ENCODE measurements at places on chromosomes 3 and 15.

DNA sequence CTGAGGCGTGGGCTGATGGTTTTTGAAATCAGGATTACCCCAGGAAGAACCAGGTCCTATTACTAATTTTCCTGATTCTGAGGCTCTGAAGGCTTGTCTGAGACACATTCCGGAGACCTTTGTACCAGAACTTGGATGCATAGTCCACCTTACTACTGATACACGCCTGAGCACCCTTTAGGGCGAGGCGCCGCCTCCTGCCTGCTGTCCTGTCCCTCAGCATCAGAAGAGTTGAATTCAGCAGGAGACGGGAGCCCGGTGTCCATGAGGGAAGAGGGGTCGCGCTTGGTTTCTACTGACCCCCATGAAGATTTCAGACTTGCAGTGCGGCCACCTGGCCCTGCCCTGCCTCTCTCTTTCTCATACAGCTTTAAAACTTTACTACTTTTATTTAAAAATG, 49.9 kb downstream of the KLF13 start:
- no peak for DNase-seq

DNA sequence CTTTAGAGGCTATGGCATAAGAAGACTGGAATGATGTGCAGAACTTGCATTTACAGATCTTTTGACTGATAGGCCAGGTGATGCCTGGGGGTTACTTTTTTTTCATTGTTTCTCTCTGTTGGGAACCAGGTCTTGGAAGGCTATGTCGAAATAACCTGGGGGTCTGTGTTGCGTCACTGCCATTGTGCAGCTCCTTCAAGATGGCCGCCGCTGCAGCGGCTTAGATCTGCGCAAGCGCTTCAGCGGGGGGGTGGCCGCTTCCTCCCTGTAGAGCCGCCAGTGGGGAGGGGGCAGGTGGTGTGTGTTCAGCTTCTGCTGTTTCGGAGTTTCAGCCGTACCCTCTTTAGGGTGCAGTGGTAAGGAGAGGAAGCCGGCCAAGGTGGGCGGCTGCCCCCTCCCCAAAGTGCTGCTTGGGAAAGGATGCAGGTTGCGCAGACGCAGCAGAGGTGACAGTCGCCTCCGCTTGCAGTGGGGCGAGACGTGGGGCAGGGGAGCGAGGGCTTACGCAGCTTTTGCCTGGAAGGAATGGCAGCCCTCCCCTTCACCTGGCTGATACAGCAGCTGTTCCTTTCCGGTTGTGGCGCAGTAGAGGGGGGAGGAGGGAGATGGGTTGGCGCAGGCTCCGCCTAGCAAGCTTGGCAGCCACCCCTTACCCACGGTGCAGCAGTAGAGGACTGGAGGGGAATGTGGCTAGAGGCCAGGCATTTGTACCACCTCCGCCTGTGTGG, 1.5 kb downstream of the SNRPN start:
- DNase-seq: peak; percentile 90

GRCh38 chr3:185859294-185859972, 34.6 kb upstream of the IGF2BP2 start:
- no peak for DNase-seq

- no peak for DNase-seq
Measured at GRCh38 chr3:44890258-44890657, 15.8 kb downstream of the TGM4 start.

GRCh38 chr15:67479781-67480505, 41.0 kb upstream of the C15orf61 start:
- DNase-seq: no peak

- DNase-seq: no peak
Measured at GRCh38 chr15:73886717-73887345, 13.5 kb downstream of the TBC1D21 start.

DNA sequence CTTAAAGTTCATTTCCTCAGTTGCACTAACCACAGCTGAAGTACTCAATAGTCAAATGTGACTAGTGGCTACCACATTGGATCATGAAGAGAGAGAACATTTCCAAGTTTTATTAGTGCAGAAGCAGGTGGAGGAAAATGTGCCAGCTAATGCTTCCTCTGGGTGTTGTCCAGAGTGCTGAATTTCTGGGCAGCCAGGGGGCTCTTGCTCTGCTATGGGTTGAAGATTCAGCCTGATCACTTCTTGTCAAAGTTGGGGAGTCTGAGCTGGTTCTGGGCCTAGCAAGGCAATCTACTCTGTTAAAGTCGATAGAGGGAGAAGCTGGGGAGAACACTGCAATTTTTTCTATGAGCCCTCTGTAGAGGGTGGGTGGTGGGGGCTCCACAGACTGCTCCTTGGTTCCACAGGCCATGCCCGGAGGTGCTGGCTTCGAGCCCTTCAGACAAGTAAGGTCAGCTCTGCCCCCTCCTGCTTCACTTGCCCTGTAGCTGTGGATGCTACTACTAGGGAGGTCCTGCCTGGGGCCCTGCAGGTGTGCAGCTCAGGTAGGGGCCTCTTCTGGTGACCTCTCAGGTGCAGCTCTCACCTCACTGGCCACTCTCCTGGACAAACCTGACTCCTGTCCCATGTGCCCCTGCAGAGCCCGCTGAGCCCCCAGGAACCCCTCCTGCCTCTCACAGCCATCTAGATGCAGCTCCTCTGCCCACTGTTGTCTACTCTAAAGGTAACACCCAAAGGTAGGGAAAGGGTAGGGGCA, 8.2 kb downstream of the ALG3 start:
- DNase-seq: no peak

- DNase-seq: no peak
Measured at GRCh38 chr3:42159706-42160472, 68.7 kb downstream of the TRAK1 start.

DNA sequence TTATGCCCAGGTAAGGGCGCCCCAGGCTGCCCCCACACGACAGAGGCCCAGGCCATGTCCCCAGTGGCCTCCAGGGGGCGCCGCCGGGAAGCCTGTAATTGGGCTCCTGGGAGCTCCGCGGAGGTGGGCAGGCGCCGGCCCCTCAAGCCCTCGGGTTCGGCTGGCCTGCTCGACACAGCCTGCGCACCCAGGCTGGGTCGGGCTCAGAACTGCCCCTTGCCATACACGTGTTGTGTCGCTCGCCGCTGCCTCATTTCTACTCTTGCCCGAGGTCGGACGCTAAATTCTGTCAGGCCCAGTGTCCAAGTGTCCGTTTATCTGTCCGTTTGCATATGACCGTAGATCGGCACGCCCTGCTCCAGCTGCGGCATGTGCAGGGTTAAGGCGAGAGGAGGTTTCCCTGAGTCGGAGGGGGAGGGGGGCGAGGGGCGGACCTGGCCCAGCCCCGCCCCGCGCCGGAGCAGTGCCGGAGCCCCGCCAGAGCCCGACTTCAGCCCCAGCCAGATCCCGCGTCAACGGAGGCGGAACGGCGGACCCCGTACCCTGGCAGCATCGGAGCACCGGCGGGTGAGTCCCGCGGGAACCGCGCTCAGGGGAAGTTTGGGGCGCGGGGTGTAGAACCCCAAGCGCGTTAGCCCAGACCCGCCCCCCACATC, at the start of gene KLHDC8B:
TSS of gene KLHDC8B (plus strand) at position 480 of the 656 bp plus-strand sequence. CDS start 1,172 bp downstream, outside the sequence.
- peak; percentile 90 for DNase-seq

DNA sequence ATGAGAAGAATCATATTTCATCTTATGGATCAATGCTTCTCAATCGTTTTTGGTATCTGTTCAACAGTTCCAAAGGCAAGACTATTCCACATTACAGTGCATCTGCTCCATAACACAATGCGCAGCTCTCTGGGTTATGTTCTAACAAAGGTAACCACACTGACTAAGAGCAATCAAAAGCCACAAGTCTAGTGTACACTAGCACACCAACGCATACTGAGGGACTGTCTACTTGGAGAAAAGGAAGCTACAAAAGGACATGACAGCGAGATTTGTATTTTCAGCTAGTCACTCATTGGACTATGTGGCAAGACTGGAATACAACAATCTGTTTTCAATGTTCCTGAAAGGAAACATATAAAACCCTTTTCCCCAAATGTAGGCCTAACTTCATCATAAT, 35.8 kb downstream of the SETD2 start:
- DNase-seq: no peak

All from brain (organoid and tissue), 16 donors.